A673 (cell line): ENCODE measurements at places on chromosomes 7 and 10. TPM values are rescaled to one million over a fixed set of nuclear protein-coding genes. Genes with fewer than 3 reads are reported as not detected.
A peak's percentile ranks its signal among the peaks of the same experiment; 100 is the strongest.

The TSPAN12 gene
- total RNA-seq: 0.92 and 1.5 TPM in 2 replicates

GRCh38 chr10:10094691-10095090 lies 923.0 kb upstream of the CELF2 start:
- no peak for DNase-seq

- no peak for DNase-seq
Observed at GRCh38 chr10:4532976-4533375, 293.0 kb upstream of the AKR1E2 start.

- DNase-seq: peak; percentile 17
Observed at GRCh38 chr10:85043207-85043606, 714.8 kb downstream of the CCSER2 start.

GRCh38 chr7:16347827-16348192 lies 73.5 kb downstream of the CRPPA start:
- DNase-seq: no peak

- DNase-seq: no peak
Observed at GRCh38 chr7:22572937-22573336, 72.9 kb upstream of the STEAP1B start.

- DNase-seq: peak; percentile 21
Observed at GRCh38 chr7:130292682-130293257, at the start of gene CPA4. TSS of gene CPA4 (plus strand) at chr7:130293161. CDS start at chr7:130293181, 20 bp downstream.

GRCh38 chr10:91957091-91957490 lies 33.5 kb downstream of the BTAF1 start:
- no peak for DNase-seq

DNA sequence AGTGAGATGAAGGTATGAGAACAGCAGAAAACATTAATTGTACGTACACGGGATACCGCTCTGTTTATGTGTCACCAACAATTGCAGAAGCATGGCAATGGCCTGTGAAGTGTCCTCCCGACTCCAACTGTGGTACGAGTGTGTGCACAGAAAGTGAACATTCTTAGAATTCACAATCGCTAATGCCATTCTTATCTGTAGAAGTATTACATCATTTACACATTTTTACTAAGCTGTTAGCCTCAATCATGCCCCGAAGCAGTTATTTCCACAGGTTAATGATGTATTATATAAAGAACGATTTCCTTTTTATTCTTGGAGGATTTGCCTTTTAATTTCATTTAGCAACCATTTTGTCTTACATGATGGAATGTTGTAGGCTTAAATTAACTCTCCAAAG lies 103.4 kb downstream of the EVX1 start:
- no peak for DNase-seq

The LRRD1 gene
- 0.11 TPM in 1 of 2 replicates, not detected in the other for total RNA-seq

GRCh38 chr7:36961097-36961496 lies 236.8 kb upstream of the AOAH start:
- DNase-seq: no peak

The FGL2 gene
- total RNA-seq: not detected in 2 replicates

DNA sequence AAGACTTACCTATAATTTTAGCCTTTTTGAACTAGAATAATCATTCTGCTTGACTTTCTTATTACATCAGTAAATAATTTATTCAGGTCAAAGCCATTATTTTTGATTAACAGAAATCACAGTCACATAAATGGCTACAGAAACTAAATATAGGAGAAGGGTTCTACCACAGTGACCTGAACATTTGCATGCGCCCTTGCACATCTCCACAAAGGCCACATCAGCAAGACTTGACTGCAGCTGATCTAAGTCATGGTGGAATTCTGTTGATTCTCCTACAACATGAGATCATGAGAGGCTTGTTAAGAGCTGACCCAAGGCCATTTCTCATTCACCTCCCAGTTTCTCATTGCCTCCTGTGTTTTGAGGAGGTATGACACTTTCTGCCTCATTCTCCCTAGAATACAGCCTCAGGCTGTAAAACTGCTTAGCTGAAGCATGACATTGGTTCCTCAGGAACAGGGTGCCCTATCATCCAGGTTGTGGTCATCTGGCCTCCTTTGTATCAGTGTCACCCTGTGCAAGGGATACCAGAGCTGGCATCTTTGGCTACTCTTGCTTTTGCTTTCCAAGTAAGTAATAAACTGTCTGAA lies 6.7 kb upstream of the IMMP2L start:
- DNase-seq: no peak

The SCIN gene
- 0.09 and 0.39 TPM in 2 replicates for total RNA-seq

The SYPL1 gene
- total RNA-seq: 64.4 and 76.4 TPM in 2 replicates

- peak; percentile 7 for DNase-seq
Observed at GRCh38 chr10:17563452-17563851, 53.7 kb downstream of the HACD1 start.

DNA sequence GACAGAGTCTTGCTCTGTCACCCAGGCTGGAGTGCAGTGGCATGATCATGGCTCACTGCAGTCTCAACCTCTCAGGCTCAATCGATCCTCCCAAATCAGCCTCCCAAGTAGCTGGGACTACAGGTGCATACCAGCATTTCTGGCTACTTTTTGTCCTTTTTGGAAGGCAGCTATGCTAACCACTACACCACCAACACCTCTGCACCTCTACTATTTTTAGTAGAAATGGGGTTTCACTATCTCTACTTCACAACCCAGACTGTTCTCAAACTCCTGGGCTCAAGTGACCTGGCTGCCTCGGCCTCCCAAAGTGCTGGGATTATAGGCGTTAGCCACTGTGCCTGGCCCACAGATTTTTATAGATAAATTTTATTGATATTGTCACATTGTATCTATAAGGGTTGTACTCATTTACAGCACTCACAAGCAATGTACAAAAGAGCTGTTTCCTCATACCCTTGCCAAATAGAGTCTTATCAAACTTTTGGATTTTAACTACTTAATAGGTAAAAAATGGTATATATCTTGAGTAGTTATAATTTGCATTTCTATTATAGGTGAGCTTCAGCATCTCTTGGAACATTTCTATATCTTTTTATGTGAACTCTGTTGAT lies 23.7 kb downstream of the PRR15 start:
- DNase-seq: no peak

The ZDHHC6 gene
- 34.8 and 38.8 TPM in 2 replicates for total RNA-seq

DNA sequence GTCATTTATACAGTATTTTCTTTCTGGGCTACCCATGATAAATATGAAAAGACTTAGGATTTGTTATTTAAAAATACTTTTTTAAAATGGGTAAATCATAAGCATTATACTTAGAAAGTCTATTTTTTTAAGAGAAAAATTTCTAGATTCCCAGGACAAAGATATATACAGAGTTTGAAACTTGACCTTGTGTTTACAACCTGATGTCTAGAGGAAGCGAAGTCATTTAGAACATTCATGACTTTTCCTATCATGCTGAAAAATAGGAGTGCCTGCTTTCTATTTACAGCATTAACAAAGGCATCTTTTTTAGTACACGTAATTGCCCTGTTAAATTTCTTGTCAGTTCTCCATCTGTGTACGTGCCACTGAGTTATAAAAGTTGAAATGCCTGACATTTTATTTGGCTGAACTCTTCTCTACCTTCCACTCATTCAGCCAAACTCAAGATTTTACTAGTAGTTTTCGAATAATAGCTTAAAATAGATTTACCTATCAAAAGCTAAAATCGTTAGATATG lies 23.0 kb downstream of the GNAT3 start:
- no peak for DNase-seq

GRCh38 chr10:71138166-71138830 lies 74.1 kb upstream of the UNC5B start:
- DNase-seq: no peak

The RAMP3 gene
- total RNA-seq: not detected in 2 replicates

The ADAM8 gene
- total RNA-seq: 1.0 and 1.2 TPM in 2 replicates

GRCh38 chr7:1677206-1678080 lies 7.4 kb downstream of the ELFN1 start:
- no peak for DNase-seq

The GLRX3 gene
- total RNA-seq: 186 and 197 TPM in 2 replicates

- DNase-seq: no peak
Observed at GRCh38 chr10:28463676-28464395, 69.1 kb upstream of the WAC start.

GRCh38 chr10:27482984-27483956 lies 20.8 kb upstream of the RAB18 start:
- DNase-seq: peak; percentile 4

The CNTNAP2 gene
- total RNA-seq: 47.8 and 60.0 TPM in 2 replicates

DNA sequence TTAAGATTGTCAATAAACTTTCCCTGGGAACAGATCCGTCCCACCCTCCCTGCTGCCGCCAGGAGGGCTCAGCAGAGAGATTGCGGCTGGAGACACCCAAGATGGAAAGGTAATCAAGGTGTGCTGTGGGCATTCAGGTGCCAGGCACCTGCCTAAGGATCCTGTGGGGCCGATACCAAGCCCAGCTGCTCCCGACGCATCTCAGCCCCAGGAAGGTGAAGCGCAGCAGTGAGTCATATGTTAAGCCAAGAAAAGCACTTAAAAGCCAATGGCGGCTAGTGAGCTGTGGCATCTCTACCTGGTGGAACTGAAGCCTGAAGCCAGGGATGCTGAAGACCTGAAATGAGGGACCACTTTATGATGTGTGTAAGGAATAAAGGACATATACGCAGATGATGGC lies 6.1 kb downstream of the WDR86 start:
- no peak for DNase-seq

- no peak for DNase-seq
Observed at GRCh38 chr7:17331891-17332501, 33.5 kb downstream of the AHR start.

DNA sequence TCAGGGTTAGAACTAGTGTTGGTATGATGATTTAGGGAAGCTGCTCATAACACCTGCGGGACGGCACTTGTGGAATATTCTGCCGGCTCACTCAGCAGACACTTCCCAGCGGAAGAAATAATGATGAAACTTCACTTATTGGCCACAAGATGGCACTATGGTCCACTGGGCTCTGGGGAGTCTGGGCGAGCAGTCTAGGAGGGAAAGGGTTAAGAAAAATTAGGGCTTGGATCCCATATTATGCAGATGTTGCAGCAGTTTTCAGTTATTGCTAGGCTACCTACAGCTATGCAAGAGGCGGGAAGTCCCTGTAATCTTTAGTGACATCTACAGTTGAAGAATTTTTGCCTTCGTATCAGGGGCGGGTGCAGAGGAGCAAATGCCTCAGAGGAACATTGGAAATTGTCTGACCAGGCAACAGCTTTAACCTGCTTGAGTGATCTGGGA lies 238.7 kb upstream of the PRSS58 start:
- DNase-seq: peak; percentile 56

DNA sequence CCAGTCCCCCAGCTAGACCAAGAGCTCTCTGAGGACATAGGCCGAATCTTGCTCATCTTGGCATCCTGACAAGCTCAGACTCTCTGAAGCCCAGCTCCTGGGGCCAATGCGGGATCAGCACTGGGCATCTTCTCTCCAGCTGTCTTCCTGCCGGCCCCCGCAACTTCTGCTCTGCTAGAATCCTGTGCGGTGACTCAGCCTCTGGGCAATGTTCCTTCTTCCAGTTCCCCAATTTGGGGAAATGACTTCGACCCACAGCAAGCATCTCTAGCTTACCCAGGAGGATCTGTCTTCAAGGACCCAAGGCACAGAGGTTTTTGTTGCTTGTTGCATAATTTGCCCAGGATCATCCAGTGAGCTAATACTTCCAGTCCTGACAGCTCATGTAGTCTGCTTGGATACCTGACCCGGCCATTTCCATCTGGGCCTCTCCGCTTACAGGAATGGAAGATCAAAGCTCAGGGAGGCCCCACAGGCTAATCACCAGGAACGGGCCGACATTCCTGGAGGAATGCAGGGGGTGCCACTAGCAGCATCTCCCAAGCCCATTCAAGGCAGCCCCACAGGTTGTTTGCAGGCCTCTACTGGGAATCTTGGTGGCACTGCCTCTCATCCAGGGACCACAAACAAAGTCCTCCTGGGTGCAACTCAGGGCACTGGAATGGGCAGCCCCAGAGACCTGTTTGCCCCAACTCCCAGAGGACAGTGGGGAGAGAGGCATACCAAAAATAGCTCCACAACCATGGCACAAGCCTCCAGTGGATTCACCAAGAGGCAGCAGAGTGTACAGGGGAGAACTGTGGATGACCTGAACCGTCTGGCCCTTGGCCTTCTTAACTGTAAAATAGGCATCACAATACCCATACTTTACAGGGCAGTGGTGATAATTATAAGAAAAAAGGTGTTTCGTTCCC lies 151.9 kb downstream of the NEURL1 start:
- DNase-seq: peak; percentile 17

DNA sequence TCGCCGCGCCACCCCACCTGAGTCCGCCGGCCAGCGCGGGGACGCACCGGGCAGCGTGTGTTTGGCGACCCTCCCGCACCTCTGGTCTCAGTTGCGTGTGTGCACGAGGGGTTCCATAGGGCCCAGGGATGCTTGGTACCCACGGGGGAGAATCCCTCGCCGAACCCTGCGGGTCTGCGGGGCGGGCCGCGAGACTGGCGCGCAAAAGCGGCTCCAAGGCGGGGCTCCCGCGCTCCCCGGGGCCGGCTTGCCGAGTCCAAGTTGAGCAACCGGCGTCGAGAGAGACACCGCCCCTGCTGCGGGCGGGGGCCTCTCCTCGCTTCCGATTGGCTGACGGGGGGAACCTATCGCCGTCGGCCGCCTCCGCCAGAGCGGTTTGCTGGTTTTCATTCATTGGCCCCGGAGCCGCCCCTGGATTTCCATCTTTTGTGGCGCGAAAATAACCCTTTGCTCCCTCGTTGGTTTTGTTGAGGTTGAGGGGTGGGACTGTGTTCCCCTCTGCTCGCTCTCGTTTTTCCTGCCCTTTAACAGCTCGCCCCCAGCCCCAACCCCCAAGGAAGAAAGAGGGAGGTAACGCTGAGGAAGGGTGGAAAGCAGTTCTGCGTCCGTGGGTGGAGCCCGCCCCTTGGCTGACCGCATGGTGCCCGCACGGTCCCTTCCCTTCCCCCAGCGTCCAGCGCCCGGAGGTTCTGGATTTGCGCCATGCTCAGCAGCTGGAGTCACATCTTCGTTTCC lies 4.0 kb upstream of the IGF2BP3 start:
- peak; percentile 100 for DNase-seq

The CD36 gene
- 0.39 and 0.83 TPM in 2 replicates for total RNA-seq

DNA sequence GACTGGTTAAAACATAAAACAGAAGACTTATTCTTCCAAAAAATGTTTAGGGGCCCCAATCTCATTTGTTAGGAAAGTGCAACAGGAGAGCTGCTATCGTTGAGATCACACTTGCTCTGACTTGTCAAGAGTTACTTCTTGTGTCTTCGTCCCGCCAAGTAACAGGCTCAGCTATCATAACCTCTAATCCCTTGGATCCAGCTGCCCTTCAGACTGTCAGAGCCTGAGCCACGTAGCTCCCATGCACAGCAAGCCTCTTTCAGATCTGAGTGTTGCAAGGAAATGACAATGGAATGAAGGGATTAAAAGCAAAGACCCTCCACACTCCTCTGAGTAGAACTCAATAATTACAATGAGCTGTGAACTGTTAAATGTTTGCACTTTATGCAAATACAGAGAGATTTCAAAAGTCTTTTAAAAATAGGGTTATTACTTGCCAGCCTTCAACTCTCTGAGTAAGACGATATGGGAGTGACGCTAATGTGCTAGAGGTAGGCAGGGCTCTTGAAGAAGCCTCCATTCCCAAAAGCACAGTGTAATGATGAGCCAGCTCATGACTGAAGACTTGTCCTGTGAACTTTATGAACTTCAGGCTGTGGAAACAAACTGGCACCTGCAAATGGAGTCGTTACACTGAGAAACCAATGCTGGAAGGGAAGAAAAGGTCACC lies 28.4 kb upstream of the CDK13 start:
- peak; percentile 55 for DNase-seq

GRCh38 chr10:122126763-122127659 lies 138.0 kb downstream of the TACC2 start:
- DNase-seq: no peak

- no peak for DNase-seq
Observed at GRCh38 chr7:80372415-80372814, 139.4 kb downstream of the GNAT3 start.

- DNase-seq: no peak
Observed at GRCh38 chr7:71618278-71618677, 486.3 kb downstream of the GALNT17 start.

The PSD gene
- total RNA-seq: 5.8 and 7.3 TPM in 2 replicates
